ENCODE measurements at places on chromosomes 12 and 14. TPM values are rescaled to one million over a fixed set of nuclear protein-coding genes. Genes with fewer than 3 reads are reported as not detected.
A peak's percentile ranks its signal among the peaks of the same experiment; 100 is the strongest.

GRCh38 chr12:31877884-31878283 lies 81.3 kb upstream of the RESF1 start:
- no peak for DNase-seq

- DNase-seq = no peak
Observed at GRCh38 chr12:32988982-32989381, 92.4 kb upstream of the PKP2 start.

DNA sequence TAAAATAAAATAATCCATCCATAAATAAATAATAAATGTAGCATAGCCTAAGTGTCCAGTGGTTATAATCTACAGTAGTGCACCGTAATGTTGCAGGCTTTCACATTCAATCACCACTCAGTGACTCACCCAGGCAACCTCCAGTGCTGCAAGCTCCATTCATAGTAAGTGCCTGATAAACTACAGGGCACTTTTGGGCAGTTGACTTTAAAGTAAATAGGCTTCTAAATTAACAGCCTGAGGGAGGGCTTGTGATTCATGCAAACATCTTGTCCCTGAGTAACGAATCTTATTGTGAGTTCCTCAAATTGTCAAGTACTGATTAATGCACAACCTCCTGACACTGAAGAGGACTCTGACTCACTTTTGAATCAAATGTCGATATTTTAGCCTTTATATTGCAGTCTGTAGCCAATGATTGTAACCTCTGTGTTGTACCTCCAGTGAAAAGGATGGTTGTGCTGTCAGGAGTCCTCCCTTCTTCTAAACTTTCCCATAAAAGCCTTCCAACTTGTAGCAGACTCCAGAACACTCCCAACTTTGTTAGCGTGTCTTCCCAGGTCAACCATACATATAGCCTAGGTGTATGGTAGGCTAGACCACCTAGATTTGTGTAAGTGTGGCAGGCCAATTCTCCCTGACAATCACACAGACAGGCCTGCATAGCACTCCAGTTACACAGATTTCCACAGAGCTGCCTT lies 55.0 kb upstream of the BICD1 start:
- peak; percentile 30 for DNase-seq

GRCh38 chr12:70795608-70796007 lies 124.9 kb downstream of the PTPRR start:
- no peak for DNase-seq

- DNase-seq = no peak
Observed at GRCh38 chr12:5914387-5915149, 30.5 kb downstream of the ANO2 start.

DNA sequence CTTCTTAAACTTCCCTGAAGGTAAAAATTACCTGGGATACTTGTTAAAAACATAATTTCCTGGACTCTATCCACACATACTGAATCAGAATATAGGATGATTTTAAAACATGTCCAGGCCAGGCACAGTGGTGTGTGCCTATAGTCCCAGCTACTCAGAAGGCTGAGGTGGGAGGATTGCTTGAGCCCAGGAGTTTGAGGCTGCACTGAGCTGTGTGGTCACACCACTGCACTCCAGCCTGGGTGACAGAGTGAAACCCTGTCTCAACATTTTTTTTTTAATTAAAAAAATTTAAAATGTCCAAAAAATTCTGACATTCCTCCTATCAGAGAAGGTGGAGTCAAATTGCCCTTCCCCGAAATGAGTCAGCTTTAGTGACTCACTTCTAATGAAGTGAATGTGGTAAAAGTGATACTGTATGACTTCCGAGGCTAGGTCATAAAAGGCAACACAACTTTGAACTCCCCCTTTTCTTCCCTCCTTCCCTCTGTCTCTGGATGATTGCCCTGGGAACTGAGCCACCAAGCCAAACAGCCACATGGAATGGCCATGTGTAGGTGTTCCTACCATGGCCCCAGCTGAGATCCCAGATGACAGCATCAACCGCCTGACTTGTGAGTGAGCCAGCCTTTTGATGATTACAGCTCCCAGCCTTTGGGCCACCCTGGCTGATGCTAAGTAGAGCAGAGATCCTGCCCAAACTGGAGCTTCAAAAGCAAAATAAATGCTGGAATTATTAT lies 36.3 kb downstream of the LIMA1 start:
- no peak for DNase-seq

DNA sequence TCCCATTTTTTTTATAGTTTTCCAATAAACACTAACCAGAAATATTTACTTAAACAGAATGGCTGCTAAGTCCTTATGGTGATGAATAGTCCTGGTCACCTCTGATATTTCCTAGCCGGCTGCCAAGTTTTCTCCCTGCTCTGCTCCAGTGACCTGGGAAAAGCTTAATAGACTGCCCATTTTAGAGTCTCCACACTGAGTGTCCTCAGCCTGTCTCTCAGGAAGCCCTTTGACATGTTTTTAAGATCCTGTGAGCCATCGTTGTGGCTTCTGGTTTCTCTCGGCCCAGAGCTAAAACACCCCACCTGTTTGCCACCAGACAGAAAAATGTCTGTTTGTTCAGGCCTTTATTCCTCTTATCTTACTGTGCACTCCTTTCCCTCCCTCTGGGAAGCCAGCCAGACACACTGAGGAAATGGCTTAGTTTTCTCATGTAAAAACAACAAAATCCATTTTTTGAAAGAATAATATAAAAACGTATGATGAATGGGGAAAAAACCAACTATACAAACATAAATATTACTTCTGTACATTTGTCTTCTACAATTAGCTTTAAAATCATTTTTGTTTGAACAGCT lies 25.4 kb upstream of the ALDH2 start:
- DNase-seq = no peak

GRCh38 chr12:107525719-107526554 lies 159.7 kb upstream of the PWP1 start:
- no peak for DNase-seq

GRCh38 chr12:46318037-46318436 lies 49.2 kb upstream of the SLC38A1 start:
- DNase-seq = no peak

GRCh38 chr14:63654346-63654745 lies 12.7 kb upstream of the WDR89 start:
- DNase-seq = no peak

Gene KRT86
- total RNA-seq = 1.3 TPM

DNA sequence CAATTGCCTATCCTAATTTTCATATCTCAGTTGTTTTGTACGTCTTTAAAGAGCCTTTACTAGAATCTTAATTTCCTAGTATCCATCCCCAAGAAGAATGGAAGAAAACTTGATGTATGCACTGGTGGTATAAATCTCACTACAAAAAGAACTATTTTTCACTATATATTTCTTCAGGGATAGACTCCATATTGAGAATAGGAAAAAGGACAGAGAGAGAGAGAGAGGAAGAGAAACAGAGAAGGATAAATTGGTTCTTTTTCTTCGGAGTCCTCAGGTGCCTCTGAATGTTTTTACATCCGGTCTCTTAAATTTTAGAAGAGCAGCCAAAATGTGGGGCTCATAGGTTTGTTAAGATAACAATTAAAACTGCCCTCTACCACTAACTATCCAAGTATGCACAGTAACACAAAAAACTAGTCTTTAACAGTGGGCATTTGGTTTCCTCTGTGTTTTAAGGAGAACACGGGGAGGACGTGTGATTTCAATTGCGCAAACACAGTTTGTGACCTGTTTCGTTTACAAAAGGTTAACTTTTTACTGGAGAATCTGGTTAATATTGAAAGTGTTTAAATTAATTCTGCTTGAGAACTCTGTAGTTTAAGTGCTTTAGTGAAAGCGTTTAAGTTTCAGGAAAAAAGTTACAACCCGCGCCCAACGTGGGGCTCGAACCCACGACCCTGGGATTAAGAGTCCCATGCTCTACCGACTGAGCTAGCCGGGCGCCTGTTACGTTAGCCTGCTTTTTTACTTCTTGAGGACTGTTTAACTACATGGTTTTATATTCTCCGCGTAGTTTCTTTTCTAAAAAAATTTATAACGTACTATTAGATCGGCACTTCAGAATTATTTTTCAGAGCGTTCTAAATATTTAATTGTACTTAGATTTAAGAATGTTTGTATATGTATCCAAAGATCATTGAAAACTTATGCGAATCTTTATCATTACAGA lies 5.1 kb upstream of the PSMA3 start:
- peak; percentile 90 for DNase-seq

GRCh38 chr14:105090493-105091053 lies 25.3 kb upstream of the GPR132 start:
- DNase-seq = peak; percentile 87

Gene EFS
- 5.5 TPM for total RNA-seq

GRCh38 chr12:126337556-126338441 lies 1272.6 kb downstream of the AACS start:
- peak; percentile 49 for DNase-seq

Gene NR4A1
- total RNA-seq = 37.2 TPM

DNA sequence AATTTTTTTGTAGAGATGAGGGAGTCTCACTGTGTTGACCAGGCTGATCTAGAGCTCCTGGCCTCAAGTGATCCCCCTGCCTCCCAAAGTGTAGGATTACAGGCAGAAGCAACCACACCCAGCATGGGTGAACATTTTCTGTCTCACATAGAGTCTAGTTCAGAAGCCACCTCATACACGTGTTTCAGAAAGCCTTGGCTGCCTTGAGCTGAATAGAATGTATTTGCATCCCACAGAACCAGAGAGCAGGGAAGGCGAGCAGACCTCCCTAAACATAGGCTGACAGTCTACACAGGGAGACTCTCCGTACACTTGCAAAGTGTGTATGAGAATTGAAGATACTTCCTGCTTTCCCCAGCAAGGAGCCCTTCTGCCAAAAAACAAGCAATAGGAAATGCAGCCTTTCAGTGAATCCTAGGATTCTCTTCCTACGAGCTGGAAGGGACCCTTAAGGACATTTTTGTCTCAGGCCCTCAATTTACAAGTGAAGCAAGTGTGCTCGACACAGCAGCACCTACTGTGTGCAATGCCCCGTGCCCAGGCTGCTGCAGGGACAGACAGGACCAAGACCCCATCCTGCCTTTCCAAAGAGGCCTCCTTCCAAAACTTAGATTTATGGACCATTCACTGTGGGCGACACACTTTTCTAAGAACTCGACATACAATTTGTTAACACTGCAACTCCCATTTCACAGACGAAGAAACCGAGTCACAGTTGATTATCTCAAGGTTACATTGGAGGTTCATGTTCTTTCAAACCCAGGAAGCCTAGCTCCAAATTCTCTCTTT lies 11.2 kb downstream of the NUAK1 start:
- no peak for DNase-seq

Gene CHFR
- total RNA-seq = 37.3 TPM

- no peak for DNase-seq
Observed at GRCh38 chr12:51822956-51823355, 25.6 kb downstream of the FIGNL2 start.

Gene TCL1B
- not detected for total RNA-seq

- no peak for DNase-seq
Observed at GRCh38 chr12:64193931-64194330, 28.2 kb downstream of the KICS2 start.

DNA sequence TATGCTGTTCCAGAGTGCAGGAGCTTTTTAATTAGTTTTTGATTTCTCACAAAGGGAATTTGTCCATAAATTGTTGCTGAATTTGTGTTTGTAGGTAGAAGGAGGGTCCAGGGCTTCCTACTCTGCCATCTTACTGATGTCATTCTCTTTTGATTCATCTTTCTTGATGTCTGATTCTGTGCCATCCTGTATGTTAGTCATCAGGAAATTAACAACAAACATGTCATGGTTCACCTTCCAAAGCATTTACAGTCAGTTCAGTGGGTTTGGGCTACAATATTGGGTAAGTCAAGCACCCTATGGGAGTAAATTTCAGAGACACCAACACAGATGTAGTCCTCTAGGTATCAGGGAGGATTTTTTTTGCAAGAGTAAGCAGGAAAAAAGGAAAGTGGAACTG lies 135.2 kb upstream of the SLC38A2 start:
- DNase-seq = no peak

DNA sequence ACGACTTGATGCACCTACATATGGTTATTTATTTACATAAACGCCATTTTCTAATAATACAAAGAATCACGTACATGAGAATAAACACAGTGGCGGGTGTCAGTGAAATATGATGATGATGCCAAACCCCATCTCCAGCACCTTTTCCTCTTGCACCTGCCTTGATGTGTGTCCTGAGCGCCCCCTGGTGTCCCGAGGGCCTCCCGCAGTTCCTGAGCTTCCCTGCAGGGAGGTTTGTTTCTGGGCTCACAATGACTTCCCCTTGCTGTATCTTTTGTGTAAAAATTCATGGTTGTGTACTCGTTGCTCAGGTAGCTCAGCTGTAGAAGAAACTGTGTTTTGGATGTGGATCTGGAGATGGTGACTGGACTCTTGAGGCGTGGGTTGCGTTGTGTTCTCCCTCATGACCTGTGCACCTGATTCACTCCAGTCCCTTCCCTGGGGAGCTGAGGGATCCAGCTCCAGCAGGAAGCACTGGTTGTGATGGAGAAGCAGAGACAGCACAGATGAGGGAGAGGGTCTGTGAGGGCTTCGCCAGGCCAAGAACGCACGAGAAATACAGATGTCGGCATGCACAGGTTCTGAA lies 1037.8 kb downstream of the TMEM121 start:
- DNase-seq = no peak

DNA sequence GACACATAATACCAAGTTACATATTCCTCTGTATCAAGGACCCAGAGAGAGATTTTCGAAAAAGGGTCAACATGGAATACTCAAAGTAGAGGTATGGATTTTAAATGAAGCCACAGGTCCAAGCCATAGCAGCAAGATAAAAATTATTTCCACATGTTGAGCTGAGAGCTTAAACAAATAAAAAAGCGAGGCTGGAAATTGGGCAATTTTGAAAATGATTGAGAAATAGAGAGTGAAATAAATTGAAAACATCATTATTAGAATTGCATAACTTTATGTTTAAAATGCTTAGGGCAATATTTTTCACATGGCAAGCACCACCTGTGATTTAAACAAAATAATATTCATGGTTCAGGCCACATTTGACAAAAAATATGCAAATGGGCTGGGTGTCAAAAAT lies 1251.0 kb upstream of the USP15 start:
- DNase-seq = no peak

DNA sequence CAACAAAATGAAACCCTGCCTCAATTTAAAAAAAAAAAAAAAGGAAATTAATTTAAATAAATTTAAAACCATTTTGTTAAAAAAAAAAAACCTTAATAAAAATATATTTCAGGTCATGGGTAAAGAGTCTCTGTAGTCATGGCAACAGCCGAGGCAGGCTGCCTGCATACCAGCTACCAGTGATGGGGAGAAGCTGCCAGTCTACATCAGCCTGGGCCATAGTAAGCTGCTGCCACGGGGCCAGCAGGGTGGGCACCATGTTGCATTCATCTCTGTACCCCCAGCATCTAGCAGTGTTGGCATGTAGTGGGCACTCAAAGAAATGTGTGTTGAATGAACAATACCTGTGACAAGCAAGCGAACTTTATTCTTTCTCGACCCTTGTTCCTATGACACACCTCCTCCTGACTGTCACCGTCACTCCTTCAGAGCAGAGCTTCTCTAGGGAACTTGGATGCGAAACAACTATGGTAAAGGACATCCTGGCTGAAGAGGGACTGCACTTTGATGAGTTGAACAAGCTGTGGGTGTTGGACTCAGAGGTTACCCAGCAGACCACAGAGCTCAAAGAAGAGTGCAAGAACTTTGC lies 7.3 kb upstream of the AP4S1 start:
- DNase-seq = no peak

Gene NYNRIN
- 12.1 TPM for total RNA-seq

GRCh38 chr12:69880571-69880970 lies 55.5 kb downstream of the MYRFL start:
- no peak for DNase-seq

GRCh38 chr12:22231836-22232235 lies 102.7 kb downstream of the ST8SIA1 start:
- no peak for DNase-seq
